ENCODE measurements at places on chromosomes 2 and 18.

DNA sequence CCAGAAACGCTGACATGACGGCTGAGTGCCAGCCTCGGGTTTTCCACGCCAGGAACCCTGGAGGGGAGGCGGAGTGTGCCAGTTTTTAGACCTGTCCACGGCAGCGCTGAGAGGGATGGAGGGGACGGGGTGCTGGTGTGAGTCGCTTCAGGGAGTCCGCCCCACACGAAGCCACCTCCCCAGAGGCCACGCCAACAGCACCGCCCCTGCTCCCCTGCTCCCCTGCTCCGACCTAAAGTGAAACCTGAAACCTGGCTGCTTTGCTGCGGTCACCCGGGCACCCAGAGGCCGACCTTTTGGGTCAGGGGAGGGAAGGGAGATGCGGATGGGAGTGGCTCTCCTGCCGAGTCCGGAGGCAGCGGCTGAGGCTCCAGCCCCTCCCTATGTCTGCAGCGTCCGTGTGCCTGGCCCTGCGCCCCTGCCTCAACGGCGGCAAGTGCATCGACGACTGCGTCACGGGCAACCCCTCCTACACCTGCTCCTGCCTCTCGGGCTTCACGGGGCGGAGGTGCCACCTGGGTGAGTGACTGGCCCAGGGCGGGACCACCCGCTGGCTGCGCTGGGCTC is 38.1 kb downstream of the SNED1 start:
- DNase-seq = peak; percentile 77

- DNase-seq = no peak
Observed at GRCh38 chr18:60277855-60278480, 94.6 kb downstream of the MC4R start.

DNA sequence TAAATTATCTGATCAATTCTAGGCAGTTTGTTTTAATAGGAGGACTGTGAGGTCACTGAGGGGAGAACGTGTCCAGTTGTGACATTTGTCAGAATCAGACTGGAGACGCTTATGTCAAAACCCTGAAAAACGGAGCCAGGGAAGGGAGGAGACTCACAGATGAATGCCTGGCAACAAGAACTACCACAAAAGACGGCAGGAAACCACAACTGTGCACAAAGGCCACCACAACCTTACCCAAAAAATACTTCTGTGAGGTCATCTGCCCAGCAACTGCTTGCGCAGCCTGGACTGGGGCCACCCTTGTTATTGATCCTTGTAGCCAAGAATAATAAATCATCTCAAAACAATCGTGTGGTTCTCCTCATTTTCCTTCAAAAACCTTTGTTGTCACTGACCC is 173.0 kb upstream of the ALKAL2 start:
- peak; percentile 74 for DNase-seq

DNA sequence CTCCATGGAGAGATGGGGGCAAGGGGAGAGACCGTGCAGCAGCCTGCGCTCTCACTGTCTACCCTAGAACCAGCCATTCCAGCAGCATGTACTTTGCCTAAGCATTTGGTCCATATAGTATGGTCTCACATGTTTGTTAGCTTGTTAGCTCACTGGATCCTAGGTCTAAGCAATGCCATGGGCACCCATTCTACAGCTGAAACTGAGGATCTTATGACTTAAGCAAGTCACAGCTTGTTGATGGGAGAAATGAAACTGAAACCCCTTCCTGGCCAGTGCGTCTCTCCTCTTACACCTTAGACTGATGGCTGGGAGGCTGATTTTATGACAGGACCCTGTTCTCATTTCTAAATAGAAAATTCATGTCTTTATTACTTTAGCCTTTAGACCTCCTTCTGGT is 90.1 kb downstream of the EPAS1 start:
- DNase-seq = no peak

- DNase-seq = no peak
Observed at GRCh38 chr2:206984206-206984605, 44.9 kb downstream of the CPO start.

DNA sequence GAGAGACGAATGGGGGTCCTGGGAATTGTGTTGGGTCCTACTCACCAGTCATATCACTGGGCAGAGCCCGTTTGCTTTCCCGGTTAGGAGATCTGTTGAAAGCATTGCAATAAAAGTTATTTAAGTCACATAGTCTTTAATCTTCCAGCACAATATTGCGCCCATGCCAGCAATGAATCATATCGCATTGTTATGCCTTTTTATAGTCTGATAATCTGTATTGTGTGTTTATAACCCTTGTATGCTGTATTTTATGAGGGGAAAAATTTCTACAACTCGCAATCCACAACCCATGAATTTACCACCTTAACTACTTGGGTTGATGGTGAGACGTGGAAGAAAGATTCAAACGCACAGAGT is 211.9 kb upstream of the SMIM21 start:
- no peak for DNase-seq

- no peak for DNase-seq
Observed at GRCh38 chr2:202848813-202849212, 22.8 kb downstream of the ICA1L start.

- no peak for DNase-seq
Observed at GRCh38 chr2:9099341-9099751, 95.9 kb upstream of the MBOAT2 start.

- DNase-seq = no peak
Observed at GRCh38 chr2:191478799-191479679, 198.9 kb upstream of the NABP1 start.

DNA sequence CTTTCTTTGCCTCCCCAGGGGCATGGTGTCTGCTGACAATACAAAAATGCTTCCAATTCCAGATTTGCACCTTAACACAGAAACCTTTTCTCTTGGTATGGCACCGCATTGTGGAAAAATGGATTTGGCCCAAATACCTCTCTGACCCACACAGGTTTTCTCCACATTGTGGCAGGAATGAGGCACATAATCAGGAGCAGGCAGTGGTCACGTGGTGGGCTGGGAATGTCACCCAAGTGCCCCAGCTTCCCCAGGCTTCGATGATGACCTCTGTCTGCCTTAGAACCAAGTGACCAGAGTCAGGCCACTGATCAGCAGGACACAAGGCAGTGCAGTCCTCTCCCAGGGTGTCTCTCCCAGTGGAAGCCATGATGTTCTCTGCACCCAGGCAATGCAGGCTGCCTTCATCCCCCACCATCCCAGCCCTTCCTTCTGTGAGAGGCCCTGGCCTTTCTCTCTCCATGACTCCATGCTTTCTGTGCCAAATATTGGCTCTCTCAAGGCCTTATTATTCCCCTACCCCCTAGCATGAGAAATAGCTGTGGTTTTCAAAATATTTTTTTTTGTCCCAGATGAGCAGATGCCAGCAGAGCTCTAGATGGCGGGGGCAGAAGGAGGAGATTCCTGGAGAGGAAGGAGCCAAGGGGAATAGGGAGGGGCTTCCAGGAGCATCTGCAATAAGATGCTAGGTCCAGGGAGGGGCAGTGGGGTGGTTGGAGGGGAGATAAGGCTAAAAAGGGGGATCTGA is 198.9 kb downstream of the ACKR3 start:
- DNase-seq = no peak

GRCh38 chr18:45678850-45679249 is 45.1 kb upstream of the SLC14A1 start:
- no peak for DNase-seq

- DNase-seq = no peak
Observed at GRCh38 chr18:14940735-14941134, 192.8 kb downstream of the ANKRD30B start.

DNA sequence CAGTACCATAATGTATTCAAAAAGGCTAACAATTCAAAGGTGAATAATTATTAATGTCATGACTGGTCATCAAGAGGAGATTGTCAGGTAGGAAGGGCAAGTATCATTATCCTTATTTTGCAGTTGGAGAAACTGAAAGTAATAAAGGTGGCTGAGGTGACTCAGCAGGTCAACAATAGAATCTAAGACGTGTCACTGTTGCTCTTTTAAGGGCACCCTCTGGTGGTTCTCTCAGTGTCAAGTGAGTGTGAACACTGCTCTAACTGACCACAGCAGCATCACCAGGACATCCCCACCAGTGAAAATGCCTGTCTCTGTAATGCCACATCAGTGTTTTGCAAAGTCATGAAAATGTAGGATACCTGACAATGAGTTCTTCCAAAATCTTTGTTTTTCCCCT is 69.7 kb downstream of the DCC start:
- no peak for DNase-seq

GRCh38 chr2:182667315-182667695 is 48.8 kb upstream of the DNAJC10 start:
- DNase-seq = no peak

- DNase-seq = no peak
Observed at GRCh38 chr2:54212456-54212855, 43.6 kb downstream of the TSPYL6 start.

DNA sequence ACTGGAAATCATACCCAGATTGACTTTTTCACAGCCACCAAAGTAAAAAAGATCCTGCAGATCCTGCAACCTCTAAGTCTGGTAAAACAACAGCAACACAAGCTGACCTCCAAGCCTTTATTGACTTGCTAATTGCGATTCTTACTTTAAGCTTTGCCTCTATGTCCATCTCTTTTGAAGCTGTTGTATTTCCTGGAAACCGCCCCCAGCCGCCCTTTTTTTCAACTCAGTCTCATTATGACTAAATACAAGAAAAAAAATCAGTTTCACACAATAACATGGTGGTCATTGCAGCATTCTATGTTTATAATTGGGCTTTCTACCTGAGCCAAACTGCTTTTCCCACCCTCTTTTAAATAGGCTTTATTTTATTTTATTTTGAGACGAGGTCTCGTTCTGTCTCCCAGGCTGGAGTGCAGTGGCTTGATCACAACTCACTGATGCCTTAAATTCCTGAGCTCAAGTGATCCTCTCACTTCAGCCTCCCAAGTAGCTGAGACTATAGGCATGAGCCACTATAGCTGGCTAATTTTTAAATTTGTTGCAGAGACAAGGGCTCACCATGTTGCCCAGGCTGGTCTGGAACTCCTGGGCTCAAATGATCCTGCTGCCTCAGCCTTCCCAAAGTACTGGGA is 76.2 kb downstream of the MOGAT1 start:
- no peak for DNase-seq

GRCh38 chr2:26607698-26608097 is 33.5 kb downstream of the CIB4 start:
- DNase-seq = no peak

DNA sequence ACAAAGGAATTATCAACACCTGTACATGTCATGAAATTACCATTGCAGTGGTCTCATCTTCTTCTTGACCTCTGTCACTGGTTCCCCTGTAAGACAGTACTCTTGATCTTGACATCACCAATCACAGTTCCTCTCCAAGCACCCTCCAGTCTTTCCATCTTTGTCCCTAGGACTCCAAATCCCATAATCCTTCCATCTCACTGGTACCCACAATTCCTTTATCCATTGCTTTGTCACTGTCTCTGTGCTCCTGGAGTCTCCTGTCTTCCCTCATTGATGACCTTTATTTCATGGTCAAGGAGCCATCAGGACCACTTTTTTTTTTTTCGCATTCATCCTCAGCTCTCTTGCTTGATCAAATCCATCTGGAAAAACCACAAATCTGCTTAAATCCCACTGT is 56.7 kb downstream of the COL4A3 start:
- DNase-seq = no peak

GRCh38 chr2:201827621-201828020 is 21.3 kb downstream of the CDK15 start:
- no peak for DNase-seq

Measured in CD4-positive, alpha-beta T cell (primary cell).